ENCODE measurements at places on chromosomes 5 and 9. TPM values are rescaled to one million over a fixed set of nuclear protein-coding genes. Genes with fewer than 3 reads are reported as not detected.

- no peak for DNase-seq
Observed at GRCh38 chr5:19880458-19880857, 107.5 kb downstream of the CDH18 start.

GRCh38 chr9:129604766-129605163, 16.1 kb downstream of the C9orf50 start:
- no peak for DNase-seq

- DNase-seq: peak; percentile 43
Observed at GRCh38 chr9:134165357-134166315, 1.3 kb upstream of the RNU6ATAC start.

DNA sequence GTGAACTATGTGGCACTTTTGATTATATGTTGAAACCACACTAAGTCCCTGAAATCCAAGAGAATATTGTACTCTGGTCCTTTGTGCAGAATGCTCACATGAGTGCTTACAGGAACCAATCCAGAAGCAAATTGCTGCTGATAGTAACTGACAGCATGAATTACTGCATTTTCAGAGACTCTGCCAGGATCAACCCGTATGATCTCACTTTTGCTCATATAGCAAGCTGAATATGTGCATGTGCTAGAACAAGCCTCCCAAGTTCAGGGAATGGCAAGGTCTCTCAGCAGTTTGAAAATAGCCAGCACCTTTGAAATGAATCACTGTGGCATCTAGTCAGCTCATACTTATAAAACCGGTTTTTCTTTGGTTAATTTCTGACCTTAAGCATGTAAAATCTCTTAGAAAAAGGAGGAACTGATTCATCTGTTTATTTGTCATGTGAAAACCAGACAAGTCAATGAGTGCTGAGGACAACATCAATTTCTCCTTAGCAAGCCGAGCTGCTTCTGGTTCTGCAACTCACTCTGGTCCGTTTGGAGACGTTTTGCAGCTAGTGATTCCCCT, 215.7 kb upstream of the ELL2 start:
- no peak for DNase-seq

DNA sequence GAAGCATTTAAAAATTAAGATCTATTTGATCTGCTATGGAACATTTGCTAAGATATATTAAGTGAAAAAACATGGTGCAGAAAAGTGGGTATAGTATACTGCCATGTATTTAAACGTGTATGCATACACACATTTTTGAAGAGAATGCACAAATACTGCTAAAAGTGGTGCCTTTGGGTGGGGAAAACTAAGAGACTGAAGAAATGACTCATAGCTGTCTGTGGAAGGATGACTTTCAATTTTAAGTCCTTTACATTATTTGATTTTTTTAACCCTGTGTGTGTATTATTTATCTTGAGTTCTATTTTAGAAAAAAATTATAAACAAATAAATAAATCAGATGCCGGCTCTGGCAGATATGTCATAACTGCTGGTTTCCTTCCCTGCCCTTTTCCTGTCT, 120.7 kb upstream of the SLIT3 start:
- no peak for DNase-seq

DNA sequence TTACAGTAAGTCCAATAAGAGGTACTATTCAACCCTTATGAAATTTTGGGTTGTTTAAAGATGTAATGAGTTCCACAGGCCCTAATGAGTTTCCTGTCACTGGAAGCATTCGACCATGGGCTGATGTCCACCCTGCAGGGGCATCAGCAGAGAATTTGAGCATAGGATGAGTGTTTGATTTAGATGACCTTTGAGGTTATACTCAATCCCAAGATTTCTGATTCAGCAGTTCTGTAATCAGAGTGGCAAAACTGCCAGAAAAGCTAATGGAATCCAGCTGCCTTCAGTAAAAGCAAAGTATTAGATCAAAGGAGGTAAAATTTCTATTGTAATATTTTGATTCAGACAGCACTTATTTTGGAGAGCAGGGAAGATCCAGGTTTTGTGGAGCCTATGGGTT, 68.3 kb downstream of the COX7C start:
- no peak for DNase-seq

DNA sequence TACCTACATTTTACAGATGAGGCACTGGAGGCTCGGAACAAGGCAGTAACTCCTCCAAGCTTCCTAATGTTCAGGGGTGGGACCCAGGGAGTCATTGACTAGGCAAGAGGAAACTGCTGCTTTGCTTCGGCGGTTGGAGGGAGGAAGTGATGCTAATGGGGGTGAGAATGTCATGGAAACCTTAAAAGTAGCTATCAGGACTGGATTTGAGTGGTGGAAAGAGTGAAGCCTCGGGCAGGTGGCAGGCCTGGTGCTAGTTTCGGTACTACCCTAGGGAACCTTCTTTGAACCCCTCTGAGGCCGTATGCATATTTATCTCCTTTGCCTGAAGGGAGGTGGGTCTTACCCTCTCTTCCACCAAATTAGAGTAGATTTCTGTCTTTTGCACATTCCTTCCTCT, 1.6 kb downstream of the BSPRY start:
- no peak for DNase-seq

- no peak for DNase-seq
Observed at GRCh38 chr9:121331549-121331948, 38.5 kb downstream of the STOM start.

GRCh38 chr5:67115246-67115645, 81.4 kb downstream of the CD180 start:
- no peak for DNase-seq

DNA sequence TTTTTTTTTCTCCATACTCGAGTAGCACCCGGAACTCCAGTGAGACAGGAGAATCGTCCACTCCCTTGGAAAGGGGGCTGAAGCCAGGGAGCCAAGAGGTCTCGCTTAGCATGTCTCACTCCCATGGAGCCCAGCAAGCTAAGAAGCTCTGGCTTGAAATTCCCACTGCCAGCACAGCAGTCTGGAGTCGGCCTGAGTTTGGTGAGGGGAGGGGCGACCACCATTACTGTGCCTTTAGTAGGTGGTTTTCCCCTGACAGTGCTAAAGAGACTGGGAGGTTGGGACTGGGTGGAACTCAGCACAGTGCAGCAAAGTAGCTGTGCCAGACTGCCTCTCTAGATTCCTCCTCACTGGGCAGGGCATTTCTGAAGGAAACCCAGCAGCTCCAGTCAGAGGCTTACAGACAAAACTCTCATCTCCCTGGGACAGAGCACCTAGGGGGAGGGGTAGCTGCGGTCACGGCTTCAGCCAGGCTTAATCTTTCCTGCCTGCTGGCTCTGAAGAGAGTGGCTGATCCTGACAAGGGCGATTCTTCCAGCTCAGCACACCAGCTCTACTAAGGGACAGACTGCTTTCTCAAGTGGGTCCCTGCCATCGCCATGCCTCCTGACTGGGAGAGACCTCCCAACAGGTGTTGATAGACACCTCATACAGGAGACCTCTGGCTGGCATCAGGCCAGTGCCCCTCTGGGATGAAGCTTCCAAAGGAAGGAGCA, 414.5 kb upstream of the ZNF608 start:
- no peak for DNase-seq

GRCh38 chr5:176692839-176693476, 45.7 kb downstream of the TSPAN17 start:
- no peak for DNase-seq

GRCh38 chr5:110289512-110289810, 437.0 kb downstream of the TMEM232 start:
- no peak for DNase-seq

DNA sequence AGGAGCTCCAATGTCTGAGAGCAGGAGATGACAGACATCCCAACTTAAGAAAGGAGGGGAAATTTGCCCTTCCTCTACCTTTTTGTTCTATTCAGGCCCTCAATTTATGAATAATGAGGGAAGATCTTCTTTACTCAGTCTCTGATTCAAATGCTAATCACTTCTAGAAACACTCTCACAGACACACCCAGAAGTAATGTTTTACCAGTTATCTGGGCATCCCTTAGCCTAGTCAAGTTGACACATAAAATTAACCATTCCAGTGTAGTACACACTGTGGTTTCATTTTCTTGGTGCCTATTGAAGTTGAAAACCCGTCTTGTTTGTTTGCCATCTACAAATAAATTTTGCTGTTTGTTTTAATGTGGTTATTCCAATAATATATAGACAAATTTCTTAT, 167.6 kb downstream of the PCSK1 start:
- DNase-seq: no peak

- DNase-seq: no peak
Observed at GRCh38 chr5:166285361-166285760, 2006.1 kb upstream of the WWC1 start.

DNA sequence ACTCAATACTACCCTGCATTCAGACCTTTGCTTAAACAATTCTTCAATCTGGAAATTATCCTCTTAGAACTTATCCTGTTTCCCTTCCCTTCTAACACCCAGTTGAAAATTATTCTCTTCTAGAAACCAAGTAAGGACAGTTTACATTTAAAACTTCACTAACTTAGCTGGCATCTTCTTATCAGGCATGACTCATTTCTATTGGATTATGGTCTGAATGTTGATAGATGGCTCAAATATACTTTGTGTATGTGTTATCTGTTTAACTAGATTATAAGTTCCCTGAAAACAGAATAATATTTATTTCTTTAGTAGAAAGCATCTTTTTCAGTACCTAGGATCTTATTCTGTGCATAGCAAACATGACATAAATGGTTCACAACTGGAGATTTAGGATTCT, 161.9 kb downstream of the PPP2R2B start:
- no peak for DNase-seq

DNA sequence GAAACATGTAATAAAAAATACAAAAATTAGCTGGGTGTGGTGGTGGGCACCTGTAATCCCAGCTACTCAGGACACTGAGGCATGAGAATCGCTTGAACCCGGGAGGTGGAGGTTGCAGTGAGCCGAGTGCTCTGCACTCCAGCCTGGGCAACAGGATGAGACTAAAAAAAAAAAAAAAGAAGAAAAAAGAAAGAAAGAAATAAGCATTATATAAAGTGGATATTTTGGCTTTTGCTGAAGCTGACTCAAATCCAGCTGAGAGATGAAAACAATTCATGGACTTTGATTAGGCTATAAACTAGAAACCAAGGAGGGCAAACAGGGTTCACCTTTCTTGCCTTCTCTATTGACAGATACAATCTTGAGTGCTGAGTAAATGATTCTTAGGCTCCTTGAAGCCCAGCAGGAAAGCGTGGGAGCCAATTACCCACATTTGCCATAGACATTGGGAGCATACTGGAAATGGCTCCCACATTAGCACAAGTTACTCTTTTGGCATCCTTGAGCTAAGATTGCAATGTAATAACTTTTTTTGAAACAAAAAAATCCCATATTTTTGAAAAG, 2.4 kb upstream of the BTF3 start:
- DNase-seq: no peak

DNA sequence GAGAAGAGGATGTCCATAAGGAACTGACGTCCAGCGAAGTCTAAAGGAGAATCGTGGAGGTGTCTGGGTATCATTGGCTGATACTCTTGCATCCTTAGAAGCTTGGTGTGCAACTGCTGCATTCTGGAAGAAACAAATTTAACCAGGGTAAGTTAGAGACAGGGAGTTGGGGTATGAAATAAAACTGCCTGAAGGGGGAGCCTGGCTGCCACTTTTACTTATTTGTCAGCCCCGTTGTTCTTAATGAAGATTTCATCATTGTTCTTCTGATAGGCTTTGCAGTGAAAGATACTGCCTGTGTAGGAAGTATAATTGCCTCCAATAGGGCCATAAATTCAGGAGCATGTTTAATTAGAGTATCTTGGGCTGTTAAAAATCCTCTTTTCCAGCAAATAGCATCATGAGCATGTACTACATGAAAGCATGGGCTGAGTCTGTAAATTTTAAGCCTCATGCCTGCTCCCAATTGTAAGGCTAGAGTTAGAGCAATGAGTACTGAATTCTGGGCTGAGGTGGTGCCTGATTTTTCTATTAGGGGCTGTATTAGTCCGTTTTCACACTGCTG, 1264.5 kb upstream of the ACO1 start:
- peak; percentile 33 for DNase-seq

- DNase-seq: no peak
Observed at GRCh38 chr9:137111788-137112563, 2.6 kb downstream of the DPP7 start.

- DNase-seq: no peak
Observed at GRCh38 chr9:122200960-122201595, 27.7 kb downstream of the LHX6 start.

The CKMT2 gene
- polyA plus RNA-seq: 13.7 TPM

The LCN2 gene
- 2.2 TPM for polyA plus RNA-seq

The TMEFF1 gene
- 2.3 TPM for polyA plus RNA-seq

The LMNB1 gene
- polyA plus RNA-seq: 26.1 TPM

The PDLIM7 gene
- 72.2 TPM for polyA plus RNA-seq

The SAXO1 gene
- polyA plus RNA-seq: 103 TPM

The TRIM23 gene
- polyA plus RNA-seq: 11.0 TPM

The ARHGEF28 gene
- polyA plus RNA-seq: 3.9 TPM

The DMRT2 gene
- 2.1 TPM for polyA plus RNA-seq

The WNK2 gene
- 29.0 TPM for polyA plus RNA-seq

The OR1J2 gene
- not detected for polyA plus RNA-seq

The SPINK7 gene
- polyA plus RNA-seq: not detected

All from testis (tissue), 5 donors.